ENCODE measurements at places on chromosomes 3 and 15. TPM values are rescaled to one million over a fixed set of nuclear protein-coding genes. Genes with fewer than 3 reads are reported as not detected.

DNA sequence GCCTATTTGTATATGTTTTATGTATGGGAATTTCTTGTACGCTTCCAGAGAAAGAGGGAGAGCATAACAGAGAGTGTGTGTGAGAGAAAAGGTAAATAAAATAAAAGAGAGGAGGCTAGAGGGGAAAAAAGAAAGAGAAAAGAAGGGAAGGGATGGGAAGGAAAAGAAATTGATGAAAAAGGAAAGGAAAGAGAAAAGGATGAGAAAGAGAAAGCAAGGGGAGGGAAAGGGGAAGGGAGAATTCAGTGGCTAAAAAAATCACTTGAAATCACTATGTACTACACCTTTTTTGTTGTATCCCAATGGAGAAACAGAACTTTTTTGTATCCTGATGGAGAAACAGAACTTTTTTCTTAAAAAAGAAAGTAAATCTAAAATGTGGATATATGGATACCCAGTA lies 165.5 kb upstream of the MBNL1 start:
- DNase-seq, result no peak

Gene VGLL3
- total RNA-seq, result 6.8 TPM

Gene TIMP4
- total RNA-seq, result 6.7 TPM

GRCh38 chr3:126983653-126984390 lies 907 bp downstream of the PLXNA1 start:
- DNase-seq, result no peak

DNA sequence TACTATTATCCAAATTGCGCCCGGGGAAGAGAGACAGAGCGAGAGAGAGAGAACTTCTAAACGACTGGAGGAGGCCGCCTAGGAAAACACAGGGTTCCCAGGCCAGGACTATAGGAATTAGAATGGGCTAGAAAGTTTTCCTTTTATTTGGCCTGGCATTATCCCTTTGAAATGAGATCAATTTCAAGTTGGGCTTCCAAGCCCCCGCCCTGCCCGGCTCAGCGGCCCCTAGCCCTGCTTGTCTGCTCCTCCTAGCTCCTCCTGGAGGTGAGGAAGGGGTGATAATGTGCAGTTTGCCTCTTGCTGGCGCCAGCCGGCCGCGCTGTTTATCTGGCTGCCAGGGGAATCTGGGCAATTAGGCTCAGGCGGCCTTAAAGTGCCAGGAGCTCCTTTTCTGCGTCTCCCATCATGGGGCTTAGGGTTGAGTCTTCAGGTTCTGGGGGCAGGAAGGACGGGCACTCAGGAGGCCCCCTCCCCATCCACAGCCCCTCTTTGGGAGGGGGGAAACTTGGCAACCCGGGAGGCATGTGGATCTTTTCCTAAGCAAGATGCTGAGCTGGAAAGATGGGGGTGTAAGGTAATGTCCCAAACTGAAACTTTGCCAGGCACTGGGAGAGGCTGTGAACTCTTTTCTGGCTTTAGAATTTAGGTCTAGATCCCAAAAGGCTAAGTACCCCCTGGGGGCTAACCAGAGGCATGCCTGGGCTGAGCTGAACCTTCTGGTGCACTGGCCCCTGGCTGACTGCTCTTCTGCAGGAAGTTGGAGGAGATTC lies 5.5 kb downstream of the SMAD6 start:
- no peak for DNase-seq
